Activated T-cell treated with anti-CD3 and anti-CD28 coated beads, Interleukin-2, amount 50 U/mL, for 24 hours (primary cell): ENCODE measurements at places on chromosomes 4 and X.

- no peaks in the 10 kb centered on the region for H3K36me3 ChIP-seq
- H3K4me1 ChIP-seq, result no peaks in the 10 kb centered on the region
- H3K27ac ChIP-seq, result no peak overlapping the region
- peaks cover 18% of the 10 kb centered on the region for H3K27me3 ChIP-seq
- DNase-seq, result no peak
- no peak overlapping the region for H3K4me3 ChIP-seq
Observed at GRCh38 chr4:6439120-6439762, 33.2 kb downstream of the PPP2R2C start.

DNA sequence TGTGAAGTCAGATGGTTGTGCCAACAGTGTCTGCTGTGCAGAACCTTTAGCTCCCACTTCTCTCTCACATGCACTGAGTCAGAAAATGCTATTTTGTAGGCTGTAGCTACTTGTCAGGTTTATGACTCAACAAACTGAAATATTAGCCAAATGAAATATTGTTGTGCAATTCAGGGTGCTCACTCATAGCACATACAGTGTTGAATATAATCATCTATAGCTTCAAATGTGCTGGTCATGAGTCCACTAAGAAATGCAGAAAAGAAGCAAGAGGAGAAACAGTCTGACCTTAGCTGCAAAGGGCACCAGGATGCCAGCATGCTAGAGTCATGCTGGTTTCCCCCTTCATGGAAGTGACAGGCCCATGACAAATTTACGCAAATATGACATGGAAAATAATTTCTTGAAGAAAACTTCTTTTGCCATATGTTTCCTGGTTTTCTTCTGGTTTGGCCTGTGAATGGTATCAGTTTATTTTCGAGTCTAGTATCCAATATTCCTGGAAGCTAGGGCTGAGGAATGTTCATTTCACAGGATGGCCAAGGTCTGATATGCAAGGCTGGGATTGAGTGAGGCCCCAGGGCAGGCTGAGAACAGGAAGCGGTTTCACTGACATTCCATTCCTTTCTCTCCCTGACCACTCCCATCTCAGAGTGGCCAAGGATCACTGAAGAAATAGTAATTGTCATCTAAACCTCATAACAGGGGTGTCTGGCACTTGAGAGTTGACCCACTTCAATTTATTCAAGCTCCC, 10.3 kb upstream of the CXCL2 start:
- no peaks in the 10 kb centered on the region for H3K36me3 ChIP-seq
- no peak for DNase-seq
- H3K4me3 ChIP-seq, result no peak overlapping the region
- peaks cover 23% of the 10 kb centered on the region for H3K27me3 ChIP-seq

- peaks cover 68% of the 10 kb centered on the region for H3K36me3 ChIP-seq
- no peak overlapping the region for H3K4me3 ChIP-seq
Observed at GRCh38 chr4:87370068-87370467, 20.9 kb downstream of the HSD17B11 start.

DNA sequence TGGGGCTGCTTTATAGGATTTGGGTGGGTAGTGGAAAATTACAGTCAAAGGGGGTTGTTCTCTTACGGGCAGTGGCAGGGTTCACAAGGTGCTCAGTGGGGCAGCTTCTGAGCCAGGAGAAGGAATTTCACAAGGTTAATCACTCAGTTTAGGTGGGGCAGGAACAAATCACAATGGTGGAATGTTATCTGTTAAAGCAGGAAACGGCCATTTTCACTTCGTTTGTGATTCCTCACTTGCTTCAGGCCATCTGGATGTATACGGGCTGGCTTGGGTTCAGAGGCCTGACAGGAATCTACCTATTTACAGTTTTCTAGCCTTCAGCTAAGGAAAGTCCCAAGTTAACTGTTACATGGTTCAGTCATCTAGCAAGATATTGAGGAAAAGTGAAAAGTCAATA, 1003.5 kb downstream of the STPG2 start:
- no peak overlapping the region for H3K27ac ChIP-seq
- H3K4me1 ChIP-seq, result no peaks in the 10 kb centered on the region
- DNase-seq, result no peak
- no peaks in the 10 kb centered on the region for H3K27me3 ChIP-seq

DNA sequence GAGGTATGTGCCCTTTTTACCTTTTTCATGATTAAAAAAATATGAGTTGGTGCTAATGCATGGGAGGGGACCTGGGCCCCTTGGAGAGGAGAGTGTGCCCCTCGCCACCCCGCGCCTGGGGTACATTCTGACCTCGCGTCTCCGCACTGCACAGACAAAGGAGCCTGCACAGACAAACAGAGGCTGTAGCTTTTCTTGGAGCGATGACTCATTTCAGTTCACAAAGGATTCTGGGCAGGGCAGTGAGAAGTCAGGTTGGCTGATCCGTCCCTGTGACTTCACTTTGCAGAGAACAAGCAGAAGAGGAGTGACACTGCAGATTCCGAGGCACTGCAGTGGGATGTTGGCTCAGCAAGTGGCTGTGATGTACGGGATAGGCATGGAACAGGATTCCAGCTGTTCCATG, 82.9 kb downstream of the STOX2 start:
- no peak overlapping the region for H3K27ac ChIP-seq
- no peak overlapping the region for H3K4me3 ChIP-seq
- no peaks in the 10 kb centered on the region for H3K36me3 ChIP-seq
- H3K27me3 ChIP-seq, result no peaks in the 10 kb centered on the region
- no peaks in the 10 kb centered on the region for H3K4me1 ChIP-seq
- no peak for DNase-seq

GRCh38 chrX:38561951-38562719, 793 bp downstream of the TSPAN7 start:
- peak overlapping the region; percentile 78 for H3K4me3 ChIP-seq
- peaks cover 2% of the 10 kb centered on the region for H3K4me1 ChIP-seq

DNA sequence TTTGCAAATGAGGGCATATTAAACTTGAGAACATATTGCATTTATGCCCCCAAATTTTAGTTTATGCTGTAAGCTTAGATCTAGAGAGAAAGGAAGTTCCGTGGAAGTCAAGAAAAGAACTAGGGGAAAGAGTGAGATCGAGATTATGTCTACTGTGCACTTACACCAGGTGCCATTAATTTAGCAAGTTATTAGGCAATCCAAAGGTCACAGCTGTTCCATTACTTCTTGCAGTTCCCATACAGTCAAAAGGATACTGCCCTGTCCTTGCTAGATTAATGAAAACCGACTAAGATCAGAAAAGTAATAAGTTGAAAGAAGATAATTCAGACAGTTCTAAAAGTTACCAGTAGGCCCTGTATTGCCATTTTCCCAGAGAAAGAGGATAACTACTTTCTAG, 49.3 kb upstream of the SLC7A11 start:
- no peak overlapping the region for H3K27ac ChIP-seq
- no peaks in the 10 kb centered on the region for H3K27me3 ChIP-seq
- DNase-seq, result no peak
- no peak overlapping the region for H3K4me3 ChIP-seq

DNA sequence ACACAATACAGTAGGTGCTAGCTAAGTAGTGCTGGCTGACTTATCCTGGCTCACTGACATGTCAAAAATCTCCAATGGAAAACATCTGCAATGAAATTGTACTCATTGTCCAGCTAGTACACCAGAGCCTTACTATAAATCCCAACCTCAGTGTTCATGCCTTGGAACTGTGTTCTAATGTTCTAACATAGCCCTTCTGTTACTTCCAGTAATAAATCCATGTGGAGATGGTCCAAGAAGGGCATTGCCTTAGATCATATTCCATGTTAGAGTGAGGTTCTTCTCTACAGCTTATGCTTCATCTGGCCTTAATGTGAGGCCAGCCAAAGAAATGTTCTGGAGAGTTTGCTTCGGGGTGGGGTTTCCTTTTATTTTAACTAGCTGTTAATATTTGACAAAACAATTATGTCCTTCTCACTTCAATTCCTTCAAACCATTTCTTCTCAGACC, 25.1 kb downstream of the ENOX2 start:
- no peak for DNase-seq
- H3K4me1 ChIP-seq, result peaks cover 10% of the 10 kb centered on the region
- H3K36me3 ChIP-seq, result peaks cover 2% of the 10 kb centered on the region
- H3K27me3 ChIP-seq, result peaks cover 27% of the 10 kb centered on the region
- no peak overlapping the region for H3K27ac ChIP-seq

DNA sequence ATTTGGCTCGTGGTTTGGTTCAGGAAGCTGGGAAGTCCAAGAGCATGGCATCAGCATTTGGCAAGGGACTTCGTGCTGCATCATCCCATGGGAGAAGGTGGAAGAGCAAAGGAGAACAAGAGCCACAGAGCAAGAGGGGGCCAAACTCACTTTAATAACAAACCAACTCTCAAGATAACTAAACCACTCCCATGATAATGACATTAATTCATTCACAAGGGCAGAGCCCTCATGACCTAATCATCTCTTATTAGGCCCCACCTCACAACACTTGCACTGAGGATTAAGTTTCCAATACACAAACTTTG, 113.4 kb upstream of the ATXN3L start:
- H3K4me3 ChIP-seq, result no peak overlapping the region
- H3K27me3 ChIP-seq, result peaks cover 60% of the 10 kb centered on the region
- peaks cover 7% of the 10 kb centered on the region for H3K4me1 ChIP-seq
- H3K36me3 ChIP-seq, result no peaks in the 10 kb centered on the region

DNA sequence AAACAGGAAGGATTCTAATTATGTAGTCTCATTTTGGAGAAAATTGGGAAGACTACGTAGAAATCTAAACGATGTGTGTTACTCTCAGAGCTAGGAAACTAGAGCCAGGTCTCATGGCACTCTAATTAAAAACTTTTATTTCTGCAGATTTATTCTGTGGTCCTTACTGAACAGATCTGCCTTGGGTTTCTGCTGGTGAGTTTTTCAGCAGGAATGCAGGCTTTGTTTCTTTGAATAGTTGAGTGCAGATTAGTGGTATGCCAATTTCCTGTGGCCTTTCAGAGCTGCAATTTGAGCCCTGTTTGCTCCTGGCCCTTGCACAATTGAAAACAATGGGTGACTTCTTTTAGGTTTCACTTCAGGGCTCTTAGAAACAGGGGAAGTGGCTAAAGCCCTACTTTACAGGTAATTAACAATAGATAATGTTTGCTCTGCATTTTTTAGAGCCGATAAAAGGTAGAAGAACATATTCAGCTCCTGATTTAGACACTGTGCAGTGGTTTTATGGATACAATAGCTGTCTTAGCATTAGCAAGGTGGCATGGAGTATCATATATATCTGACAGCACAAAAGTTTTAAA, 21.8 kb downstream of the SPRY1 start:
- H3K27me3 ChIP-seq, result no peaks in the 10 kb centered on the region
- no peak for DNase-seq
- H3K4me1 ChIP-seq, result peaks cover 81% of the 10 kb centered on the region

- peaks cover 15% of the 10 kb centered on the region for H3K27me3 ChIP-seq
- no peak overlapping the region for H3K4me3 ChIP-seq
- no peak for DNase-seq
- H3K4me1 ChIP-seq, result no peaks in the 10 kb centered on the region
- no peak overlapping the region for H3K27ac ChIP-seq
Observed at GRCh38 chrX:25275159-25275558, 259.4 kb upstream of the ARX start.

DNA sequence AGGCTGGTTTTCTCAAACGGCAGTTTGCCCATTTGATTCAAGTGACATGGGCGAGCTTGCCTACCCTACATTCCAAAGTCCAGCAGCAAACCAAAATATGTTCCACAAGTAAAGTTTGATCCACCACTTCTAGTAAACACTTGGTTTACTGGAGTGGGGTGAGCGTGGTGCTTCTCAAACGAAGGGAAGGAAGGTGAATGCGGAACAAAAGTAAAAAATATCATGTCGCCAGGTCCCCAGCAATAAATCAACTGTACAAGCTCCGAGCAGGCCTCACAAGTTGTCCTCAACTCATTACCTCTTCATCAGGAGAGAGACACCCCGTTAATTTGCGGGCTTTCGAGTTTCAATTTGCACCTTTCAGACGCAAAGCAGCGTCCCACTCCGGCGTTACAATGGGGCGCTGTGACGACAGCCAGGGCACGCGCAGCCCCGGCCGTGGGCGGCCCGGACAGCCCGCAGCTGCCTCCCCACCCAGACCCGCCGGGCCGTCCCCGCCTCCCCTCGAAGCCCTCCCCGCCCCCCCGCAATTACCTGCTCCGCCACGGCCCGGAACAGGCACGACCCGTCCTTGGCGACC, 1.0 kb downstream of the OTUD4 start:
- peak; percentile 83 for DNase-seq
- peak overlapping the region; percentile 89 for H3K4me3 ChIP-seq
- peak overlapping the region; percentile 97 for H3K27ac ChIP-seq
- peaks cover 45% of the 10 kb centered on the region for H3K36me3 ChIP-seq

GRCh38 chrX:66004928-66005829, 34.7 kb downstream of the VSIG4 start:
- no peaks in the 10 kb centered on the region for H3K36me3 ChIP-seq
- H3K27me3 ChIP-seq, result peaks cover 5% of the 10 kb centered on the region
- H3K27ac ChIP-seq, result peak overlapping the region; percentile 20
- H3K4me3 ChIP-seq, result no peak overlapping the region
- peaks cover 60% of the 10 kb centered on the region for H3K4me1 ChIP-seq

GRCh38 chrX:120426599-120426998, 42.5 kb downstream of the LAMP2 start:
- peaks cover 6% of the 10 kb centered on the region for H3K4me1 ChIP-seq
- H3K4me3 ChIP-seq, result no peak overlapping the region
- DNase-seq, result no peak
- peaks cover 3% of the 10 kb centered on the region for H3K36me3 ChIP-seq
- no peak overlapping the region for H3K27ac ChIP-seq

GRCh38 chr4:26343038-26343398, 22.2 kb downstream of the RBPJ start:
- no peaks in the 10 kb centered on the region for H3K27me3 ChIP-seq
- H3K4me3 ChIP-seq, result no peak overlapping the region
- peaks cover 68% of the 10 kb centered on the region for H3K4me1 ChIP-seq
- H3K27ac ChIP-seq, result no peak overlapping the region
- H3K36me3 ChIP-seq, result peaks cover 22% of the 10 kb centered on the region

DNA sequence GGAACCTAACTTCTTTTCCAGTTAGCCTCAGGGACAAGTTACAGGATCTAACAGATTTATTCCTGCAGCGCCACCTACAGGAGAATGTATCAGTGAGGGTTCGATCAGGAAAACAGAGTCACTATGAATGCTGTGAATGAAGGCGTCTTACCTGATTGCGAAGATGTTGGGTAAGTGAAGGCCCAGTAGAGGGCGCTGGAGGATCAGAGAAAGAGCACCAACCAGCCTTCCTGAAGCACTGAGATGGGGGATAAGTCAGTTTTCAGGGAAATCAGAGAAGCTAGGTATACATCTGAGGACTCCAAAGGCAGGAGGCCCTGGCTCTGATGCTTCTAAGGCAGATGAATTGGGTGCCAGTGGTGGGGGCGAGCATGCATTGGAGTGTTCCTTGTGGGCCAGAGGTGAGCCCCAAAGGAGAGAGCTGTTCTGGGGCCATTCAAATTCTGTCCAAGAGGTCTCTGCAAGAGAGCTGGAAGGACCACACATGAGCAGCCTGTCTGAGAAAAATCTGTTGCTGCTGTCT, 169.9 kb upstream of the AADAT start:
- DNase-seq, result peak; percentile 31
- no peak overlapping the region for H3K4me3 ChIP-seq
- H3K36me3 ChIP-seq, result no peaks in the 10 kb centered on the region
- no peaks in the 10 kb centered on the region for H3K4me1 ChIP-seq
- H3K27ac ChIP-seq, result no peak overlapping the region

GRCh38 chr4:86359944-86360478, at the start of gene MAPK10:
MAPK10 (minus strand) TSS chr4:86360053.
- H3K27me3 ChIP-seq, result peaks cover 4% of the 10 kb centered on the region
- peaks cover 19% of the 10 kb centered on the region for H3K4me1 ChIP-seq
- H3K36me3 ChIP-seq, result no peaks in the 10 kb centered on the region
- peak; percentile 40 for DNase-seq
- H3K4me3 ChIP-seq, result peak within 1 kb of the TSS; percentile 63

- H3K4me1 ChIP-seq, result peaks cover 30% of the 10 kb centered on the region
- no peak for DNase-seq
- H3K36me3 ChIP-seq, result peaks cover 85% of the 10 kb centered on the region
- no peak overlapping the region for H3K27ac ChIP-seq
- peaks cover 14% of the 10 kb centered on the region for H3K27me3 ChIP-seq
Observed at GRCh38 chrX:13750204-13750603, 15.7 kb downstream of the OFD1 start.
